ENCODE measurements at places on chromosomes 16 and 17.
A peak's percentile ranks its signal among the peaks of the same experiment; 100 is the strongest.

GRCh38 chr17:34146440-34147043 lies 108.5 kb upstream of the CCL2 start:
- no peak for DNase-seq

GRCh38 chr16:34078691-34079090 lies 619.3 kb downstream of the TP53TG3F start:
- DNase-seq, result peak; percentile 9

GRCh38 chr16:72198771-72199201 lies 26.8 kb upstream of the PMFBP1 start:
- no peak for DNase-seq

DNA sequence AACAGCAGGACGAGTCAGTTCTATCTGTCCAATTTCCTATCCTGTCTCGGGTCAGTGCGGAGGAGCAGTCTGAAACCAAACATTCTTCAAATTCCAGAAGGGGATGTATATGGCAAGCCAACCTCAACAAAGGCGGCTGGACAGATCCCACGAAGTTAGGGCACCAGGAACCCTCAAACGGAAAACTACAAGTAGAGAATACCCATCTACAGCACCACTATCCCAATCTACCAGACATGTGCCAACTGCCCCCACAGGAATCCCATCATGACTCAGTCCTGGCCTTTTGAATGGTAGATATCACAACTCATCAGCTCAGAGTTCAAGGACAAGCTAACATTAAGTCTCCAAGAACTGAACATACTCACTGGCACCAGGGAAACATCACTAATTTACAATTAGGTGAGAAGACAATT lies 2.3 kb downstream of the NAT9 start:
- DNase-seq, result peak; percentile 58

GRCh38 chr17:18382441-18383078 lies 5.0 kb downstream of the EVPLL start:
- DNase-seq, result no peak

DNA sequence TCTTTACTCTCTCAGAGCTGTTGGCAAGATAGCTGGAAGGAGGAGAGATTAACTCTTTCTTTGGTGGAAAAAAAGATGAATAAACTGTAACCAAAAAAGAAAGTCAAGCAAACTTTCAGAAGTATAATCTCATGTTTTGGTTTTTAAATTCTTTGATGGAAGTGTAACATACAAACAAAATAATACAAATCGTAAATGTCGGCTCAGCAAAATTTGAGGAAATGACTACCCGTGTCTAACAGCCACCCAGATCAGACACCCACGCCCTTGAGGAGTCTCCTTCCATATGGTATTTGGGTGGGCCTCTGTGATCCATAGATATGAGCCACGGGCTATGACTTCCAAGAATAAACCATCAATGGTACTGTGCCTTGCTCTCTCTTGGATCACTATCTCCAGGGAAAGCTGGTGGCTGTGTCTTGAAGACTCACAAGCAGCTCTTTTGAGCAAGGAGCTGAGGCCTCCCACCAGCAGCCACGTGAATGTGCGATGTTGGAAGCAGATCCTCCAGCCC lies 9.6 kb upstream of the CD300C start:
- DNase-seq, result no peak

DNA sequence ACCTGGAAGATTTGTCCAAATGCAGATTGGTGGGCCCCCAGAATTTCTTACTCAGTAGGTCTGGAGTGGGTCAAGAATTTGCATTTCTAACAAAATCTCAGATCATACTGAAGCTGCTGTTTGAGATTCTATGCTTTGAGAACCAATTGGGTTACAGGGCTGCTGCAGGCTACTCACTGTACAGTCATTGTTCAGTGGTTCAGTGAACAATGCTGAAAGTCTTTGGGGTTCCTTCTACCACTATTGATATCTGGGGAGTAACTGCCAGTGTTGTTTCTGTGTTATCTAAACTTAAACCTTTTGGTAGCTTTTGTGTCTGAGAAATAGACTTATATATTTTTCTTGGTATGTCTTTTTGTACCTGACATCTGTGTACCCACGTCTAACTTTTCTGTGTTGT lies 187.5 kb downstream of the TANC2 start:
- DNase-seq, result no peak

DNA sequence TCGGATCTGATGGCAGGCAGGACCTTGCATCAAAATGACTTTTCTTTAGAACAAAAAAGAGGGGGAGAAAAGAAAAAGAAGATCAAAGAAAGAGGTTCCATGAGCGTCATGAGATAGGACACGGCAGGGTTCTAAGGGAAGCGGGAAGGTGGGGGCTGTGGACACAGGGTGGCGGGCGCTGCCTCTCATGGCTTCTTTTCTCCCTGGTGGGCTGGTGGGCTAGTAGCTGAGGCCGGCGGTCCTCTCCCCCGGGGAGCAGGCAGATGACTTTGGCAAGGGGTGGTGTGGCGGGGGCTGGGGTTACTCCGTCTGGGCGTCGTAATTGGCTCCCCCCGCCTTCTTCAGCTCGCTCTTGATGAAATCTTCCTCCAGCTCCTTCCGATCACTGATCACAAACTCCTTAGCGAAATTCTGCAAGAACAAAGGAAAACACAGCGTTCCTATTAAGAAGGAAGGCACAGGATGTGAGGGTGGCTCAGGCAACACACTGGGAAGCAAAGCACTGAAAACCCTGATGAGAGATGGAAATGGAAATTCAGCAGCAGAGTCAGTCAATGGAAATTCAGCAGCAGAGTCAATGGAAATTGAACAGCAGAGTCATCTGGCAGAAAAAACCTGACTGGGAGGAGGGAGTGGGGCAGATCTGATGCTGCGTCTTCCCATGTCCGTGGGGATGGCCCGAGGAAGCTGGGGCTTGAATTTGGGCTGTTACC lies 51.2 kb downstream of the COTL1 start:
- no peak for DNase-seq

DNA sequence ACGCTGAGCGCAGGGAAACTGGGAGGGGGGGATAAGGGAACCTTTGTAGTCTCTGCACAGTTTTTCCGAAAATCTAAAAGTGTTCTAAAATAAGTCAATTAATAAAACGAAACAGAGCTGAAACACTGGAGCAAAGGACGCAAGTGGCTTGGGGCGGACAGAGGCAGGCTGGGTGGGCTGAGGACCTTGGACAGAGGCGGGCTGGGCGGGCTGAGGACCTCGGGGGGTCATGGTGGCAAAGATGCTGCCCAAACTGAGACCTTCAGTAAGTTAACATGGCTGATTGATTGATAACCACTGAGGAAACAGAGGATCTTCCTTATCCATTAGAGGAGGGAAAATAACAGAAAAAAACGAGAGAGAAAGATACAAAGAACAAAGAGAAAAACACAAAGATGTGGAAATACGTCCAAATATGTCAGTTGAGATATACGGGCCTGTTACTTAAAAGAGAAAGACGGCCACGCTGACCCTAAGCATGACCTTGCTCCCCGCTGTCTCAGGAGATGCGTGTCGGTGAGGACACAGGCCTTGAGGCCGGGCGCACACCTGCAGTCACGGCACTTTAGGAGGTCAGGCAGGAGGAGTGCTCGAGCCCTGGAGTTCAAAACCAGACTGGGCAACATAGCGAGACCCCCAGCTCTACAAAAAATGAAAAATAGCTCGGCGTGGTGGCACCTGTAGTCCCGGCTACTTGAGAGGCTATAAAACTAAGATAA lies 76.1 kb upstream of the GNG13 start:
- DNase-seq, result no peak

DNA sequence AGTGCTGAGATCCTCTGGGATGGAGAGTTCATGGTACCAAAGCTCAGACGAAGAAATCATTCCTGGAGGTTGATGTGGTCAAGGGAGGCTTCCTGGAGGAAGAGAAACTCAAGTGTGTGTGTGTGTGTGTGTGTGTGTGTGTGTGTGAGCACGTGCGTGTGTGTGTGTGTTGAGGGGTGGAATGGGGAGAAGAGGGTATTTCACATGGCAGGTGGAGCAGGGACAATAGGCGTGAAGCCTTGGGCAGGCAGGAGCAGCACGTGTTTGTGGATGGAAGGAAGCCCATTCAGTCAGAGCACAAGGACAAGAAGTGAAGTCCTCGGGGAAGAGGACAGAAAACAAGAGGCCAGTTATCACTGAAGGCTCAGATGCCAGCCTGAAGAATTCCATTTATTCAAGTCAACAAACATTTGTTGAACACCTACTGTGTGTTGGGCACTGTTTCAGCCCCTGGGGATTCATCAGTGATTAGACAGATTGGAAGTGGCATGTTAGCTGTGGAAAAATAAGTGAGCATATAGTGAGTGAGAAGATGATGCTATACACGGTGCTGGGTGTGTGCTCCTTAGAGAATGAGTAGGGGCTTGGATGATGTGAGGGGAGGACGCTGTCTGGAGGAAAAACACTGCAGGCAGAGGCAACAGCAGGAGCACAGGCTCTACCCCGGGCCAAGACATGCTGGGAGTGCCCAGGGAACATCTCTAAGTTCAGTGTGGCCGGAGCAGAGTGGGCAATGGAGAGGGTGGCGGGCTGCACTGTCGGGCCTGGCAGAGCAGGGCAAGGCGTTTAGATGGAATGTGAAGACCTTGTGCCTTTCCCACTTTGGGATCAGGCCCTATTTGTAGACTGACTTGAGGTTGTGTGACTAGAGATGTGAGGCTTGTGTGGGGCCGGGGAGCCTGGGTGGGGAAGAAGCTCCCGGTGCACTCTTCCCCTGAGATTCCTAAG lies 267.1 kb downstream of the CBLN1 start:
- no peak for DNase-seq

- DNase-seq, result no peak
Measured at GRCh38 chr17:66464921-66465320, 162.5 kb downstream of the PRKCA start.

- peak; percentile 69 for DNase-seq
Measured at GRCh38 chr17:57130708-57131461, 45.8 kb downstream of the AKAP1 start.

DNA sequence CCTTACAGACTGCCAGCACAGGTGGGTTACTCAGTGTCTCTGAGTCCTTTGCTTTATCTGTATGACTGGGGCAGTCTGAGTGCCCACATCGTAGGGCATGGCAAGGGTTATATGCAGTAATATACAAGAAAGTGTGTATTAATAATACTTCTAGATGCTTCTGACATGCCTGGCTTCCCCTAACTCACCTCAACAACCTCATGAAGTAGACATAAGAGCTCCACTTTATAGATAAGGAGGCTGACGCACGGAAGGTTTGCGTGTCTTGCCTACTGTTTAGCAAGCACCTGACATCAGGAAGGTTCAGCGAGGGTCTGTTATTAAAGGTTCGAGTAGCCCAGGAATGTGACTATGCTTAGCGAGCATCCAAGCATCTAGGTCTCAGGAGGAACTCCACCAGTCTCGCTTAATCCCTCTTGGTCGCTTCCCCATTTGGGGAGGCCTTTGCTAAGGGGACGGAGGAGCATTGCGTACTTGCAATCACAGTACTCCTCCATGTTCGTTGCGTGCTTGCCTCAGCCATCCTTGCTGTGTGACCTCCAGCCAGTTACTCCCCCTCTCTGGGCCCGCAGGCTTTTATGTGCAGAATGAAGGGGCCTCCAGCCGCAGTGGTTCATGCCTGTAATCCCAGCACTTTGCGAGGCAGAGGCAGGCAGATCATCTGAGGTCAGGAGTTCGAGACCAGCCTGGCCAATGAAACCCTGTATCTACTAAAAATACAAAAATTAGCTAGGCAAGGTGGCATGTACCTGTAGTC lies 1.6 kb downstream of the KCNG4 start:
- DNase-seq, result no peak

- DNase-seq, result no peak
Measured at GRCh38 chr17:80781211-80781610, 210.4 kb upstream of the CHMP6 start.

- no peak for DNase-seq
Measured at GRCh38 chr16:21997697-21998480, 3.0 kb downstream of the PDZD9 start.

GRCh38 chr17:78645421-78646295 lies 68.5 kb upstream of the DNAH17 start:
- peak; percentile 21 for DNase-seq

DNA sequence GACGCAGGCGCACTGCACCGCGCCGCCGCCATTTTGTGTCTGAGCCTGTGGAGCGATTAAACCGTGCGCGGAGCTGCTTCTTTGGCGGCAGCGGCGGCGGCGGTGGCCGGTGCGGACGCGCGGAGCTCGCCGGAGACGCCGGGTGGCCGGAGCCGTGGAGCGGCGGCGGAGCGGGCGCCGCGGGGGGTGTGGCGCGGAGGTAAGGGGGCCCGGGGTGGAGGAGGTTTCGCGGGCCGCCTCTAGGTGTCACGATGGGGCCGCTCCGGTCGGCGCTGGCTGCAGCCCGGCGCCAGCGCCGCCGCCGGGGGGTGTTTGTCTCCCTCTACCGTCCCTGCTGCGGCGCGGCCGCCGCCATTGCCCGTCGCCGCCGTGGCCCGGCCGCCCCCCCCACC lies at the start of gene CTCF:
CTCF (plus strand) TSS at position 1 of the 392 bp plus-strand sequence. CDS start 48,307 bp downstream, outside the sequence.
- DNase-seq, result peak; percentile 82

DNA sequence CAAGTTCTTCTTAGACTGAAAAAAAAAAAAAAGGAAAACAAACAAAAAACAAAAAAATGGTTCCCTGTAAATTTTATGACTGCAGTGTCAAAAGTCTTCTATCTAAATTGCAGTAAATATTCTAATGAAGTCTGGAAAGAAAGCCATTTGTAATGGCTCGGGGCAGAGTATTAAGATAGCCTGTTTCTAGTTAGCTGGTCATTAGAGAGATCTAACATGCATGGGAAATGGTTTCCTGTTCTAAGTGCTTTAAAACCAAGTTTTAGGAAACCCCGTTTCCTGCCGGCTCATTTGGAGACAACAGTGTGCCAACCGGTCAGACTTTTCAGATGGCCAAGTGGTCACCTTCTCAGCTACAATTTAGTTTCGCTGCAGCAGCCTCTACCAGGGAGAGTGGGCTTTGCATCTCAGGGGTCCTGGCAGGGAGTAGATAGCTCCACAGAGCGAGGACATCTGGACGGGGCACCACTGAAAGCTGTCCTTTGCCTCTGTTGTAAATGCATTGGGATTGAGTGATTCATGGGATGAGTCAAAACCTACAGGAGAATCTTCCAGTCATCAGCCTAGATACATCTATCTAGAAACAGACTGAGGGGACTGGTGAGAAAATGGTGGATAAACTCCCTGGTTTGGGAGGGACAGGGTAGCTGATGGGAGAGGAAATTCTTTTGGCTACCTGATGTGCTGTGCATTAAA lies 473.2 kb upstream of the SALL1 start:
- no peak for DNase-seq

DNA sequence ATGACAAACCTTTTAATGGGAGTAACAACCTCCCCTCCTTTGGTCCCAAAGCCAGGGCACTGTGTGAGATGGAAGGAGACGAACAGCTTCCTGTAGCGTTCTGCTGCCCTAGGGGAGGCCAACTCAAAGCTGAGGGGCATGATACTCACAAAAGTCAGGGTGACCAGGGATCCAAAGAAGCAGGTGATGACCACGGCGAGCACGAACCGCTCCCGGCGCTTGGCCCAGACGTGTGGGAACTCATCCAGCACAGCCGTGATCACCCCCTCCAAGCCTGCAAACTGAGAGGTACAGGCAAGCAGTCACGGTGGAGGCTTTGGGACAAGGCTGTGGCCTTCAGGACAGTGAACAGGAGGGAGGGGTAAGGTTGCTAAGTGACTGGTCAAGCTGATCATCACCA lies 25.1 kb downstream of the SLC6A4 start:
- DNase-seq, result no peak

GRCh38 chr17:34606763-34607162 lies 27.4 kb downstream of the TMEM132E start:
- DNase-seq, result no peak

Measured in fibroblast of skin of back (primary cell).